RWPE2 (cell line): ENCODE measurements at places on chromosomes 3 and 15.

DNA sequence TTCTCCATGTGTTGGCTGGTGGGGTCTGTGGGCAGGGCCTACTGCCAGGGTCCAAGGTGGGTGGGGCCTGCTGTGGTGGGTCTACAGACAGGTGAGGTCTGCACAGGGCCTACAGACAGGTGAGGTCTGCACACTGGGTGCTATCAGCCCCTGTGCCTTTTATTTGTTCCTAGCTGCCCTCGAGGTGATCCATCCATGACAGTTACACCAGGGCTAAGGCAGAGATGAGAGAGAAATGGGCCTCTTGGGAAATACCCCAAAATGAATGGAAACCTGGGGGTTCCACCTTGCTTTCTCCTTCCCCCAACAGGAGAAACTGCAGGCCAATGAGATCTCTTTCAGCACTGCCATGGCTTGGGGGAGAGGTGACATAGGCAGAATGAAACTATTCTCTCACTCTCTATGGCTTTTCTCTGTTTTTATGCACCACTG is 36.4 kb downstream of the CFAP100 start:
- no peak for DNase-seq

- DNase-seq: no peak
Measured at GRCh38 chr3:192642651-192643050, 84.7 kb downstream of the FGF12 start.

GRCh38 chr3:7423036-7423435 is 562.1 kb downstream of the GRM7 start:
- DNase-seq: no peak

DNA sequence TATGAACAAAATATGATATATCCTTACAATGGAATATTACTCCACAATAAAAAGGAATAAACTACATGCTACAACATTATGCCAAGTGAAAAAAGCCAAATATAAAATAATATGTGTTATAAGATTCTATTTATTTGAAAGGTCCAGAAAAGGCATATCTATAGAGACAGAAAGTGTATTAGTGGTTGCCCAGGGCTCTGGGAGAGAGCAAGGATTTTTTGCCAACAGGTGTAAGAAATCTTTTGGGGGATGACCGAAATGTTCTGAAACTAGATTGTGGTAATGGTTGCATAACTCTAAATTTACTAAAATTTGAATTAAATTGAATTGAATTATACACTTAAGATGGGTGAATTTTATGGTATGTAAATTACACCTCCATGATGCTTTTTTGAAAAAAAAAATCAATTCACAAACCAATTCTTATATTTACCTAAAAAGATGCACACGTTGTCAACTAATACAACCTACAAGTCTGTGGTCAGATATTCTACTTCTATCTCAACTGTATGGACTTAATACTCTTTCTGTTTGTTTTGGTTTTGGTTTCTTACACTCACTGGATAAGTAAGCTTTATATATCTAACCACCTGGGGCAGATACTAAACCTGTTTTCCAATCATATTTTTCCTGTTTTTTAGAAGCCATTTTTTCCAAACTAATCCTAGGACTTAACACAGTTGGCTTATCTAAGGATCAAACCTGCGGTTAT is 75.8 kb downstream of the FBN1 start:
- no peak for DNase-seq

DNA sequence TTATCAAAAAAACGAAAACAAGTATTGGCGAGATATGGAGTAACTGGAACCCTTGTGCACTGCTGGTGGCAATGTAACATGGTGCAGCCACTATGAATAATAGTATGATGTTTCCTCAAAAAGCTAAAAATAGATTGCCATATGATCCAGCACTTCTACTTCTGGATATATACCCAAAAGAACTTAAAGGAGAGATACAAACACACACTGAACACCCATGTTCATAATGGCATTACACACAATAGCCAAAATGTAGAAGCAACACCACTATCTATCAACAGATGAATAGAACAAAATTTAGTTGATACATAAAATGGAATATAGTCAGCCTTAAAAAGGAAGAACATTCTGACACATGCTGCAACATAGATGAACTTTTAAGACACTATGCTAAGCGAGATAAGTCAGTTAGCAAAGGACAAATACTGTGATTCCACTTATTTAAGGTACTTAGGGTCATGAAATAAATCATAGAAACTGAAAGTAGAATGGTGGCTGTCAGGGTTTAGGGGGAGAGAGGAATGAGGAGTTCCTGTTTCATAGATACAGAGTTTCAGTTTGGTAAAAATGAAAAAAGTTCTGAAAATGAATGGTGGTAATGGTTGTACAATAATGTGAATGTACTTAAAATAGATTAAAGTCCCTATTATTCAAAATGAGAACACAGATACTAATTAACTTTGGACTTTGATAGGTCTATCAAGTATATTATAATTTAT is 59.4 kb upstream of the IMPG2 start:
- no peak for DNase-seq
